ENCODE measurements at places on chromosomes 13 and 19.

GRCh38 chr19:12090807-12091206 is 26.3 kb downstream of the ZNF844 start:
- peak; percentile 34 for DNase-seq

DNA sequence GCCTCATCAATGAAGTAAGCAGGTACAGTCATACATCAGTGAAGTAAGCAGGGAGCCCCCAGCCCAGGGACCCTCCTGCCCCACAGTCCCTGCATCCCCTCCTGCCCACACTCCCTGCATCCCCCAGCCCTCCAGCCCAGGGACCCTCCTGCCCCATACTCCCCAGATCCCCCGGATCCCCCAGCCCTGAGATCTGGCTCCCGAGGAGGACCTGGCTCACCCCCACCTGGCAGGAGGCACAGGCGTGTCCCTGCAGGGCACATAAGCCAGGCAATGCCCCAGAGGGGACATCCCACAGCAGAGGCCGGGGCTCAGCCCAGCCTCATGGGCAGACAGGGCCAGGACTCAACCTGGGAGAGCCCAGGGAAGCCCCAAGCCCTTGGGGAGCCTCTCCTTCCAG is 53.6 kb upstream of the TPM4 start:
- DNase-seq: no peak

DNA sequence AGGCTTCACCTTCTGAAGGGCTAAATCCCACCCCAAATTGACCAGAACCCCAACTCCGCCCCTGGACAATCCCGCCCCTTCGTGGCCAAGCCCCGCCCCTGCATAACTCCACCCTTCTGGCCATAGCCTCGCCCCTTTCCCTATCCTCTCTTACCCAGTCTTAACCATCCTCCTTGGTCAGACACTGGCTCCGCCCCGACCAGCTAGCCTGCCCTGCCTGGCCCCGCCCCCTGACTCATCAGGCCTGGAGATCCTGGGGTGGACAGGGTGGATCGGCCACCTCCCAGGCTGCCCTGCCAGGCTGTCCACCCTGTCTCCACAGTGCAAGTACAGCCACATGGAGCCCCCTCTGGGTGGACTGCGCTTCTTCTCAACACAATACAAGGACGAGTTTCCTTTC is 8.0 kb upstream of the ZNF358 start:
- DNase-seq: no peak

- no peak for DNase-seq
These were observed 27.5 kb upstream of the UBE2L5 start for GRCh38 chr13:30394751-30395191.

- no peak for DNase-seq
These were observed 27.3 kb upstream of the MUC16 start for GRCh38 chr19:9037400-9038062.

DNA sequence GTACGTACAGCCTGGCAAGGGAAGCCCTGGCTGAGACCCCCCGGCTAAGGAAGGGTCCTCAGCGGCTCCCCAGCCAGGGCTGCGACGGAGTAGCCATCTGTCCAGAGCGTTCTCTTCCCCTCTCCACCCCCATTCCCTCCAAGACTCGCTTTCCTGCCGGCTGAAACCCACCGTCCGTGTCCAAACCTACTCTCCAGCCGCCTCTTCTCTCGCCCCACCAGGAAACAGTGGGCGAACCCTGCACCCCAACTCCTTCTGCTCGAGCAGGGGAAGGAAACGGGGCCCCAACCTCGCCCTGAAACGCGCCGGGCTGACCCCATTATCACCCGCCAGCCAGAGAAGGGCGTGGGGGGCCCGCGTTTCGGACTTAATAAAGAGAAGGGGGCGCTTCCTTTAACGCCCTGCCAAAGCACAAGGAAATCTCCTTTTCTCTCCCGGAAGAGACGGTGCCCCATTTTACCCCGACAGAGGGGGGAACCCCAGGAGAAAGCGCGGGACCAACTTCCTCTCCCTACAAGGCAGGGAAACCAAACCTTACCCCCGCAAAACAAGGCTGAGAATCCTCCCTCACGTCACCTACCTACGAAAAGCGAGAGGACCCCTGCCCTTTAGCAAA is 2.5 kb downstream of the ZC3H4 start:
- DNase-seq: peak; percentile 32

DNA sequence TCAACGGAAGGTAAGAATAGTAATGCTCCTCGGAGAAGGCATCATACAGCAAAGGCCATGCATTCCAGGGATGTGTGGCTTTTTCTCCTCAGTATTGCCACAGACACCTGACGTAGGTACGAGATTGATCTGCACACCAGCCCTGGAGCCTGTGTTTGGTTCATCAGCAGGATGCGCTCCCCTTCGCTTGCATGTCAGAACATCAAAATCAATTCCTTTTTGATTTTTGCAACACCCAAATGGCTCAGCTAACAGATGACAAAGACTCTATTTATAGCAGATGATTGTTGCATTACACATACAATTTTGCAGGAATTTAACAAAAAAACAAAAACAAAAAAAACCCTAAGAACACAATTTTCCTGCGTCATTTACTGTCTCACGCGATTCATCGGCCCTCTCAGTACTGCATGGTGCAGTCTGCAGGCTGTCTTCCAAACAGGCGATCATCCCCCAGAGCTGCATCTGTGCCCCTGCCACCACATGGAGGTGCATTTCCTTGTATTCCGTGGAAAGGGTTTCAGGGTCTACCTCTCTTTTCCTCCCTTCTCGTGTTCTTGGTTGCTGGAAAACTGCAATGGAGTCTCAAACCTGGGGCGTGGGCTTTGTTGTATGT is 207.3 kb downstream of the TEX29 start:
- DNase-seq: no peak

DNA sequence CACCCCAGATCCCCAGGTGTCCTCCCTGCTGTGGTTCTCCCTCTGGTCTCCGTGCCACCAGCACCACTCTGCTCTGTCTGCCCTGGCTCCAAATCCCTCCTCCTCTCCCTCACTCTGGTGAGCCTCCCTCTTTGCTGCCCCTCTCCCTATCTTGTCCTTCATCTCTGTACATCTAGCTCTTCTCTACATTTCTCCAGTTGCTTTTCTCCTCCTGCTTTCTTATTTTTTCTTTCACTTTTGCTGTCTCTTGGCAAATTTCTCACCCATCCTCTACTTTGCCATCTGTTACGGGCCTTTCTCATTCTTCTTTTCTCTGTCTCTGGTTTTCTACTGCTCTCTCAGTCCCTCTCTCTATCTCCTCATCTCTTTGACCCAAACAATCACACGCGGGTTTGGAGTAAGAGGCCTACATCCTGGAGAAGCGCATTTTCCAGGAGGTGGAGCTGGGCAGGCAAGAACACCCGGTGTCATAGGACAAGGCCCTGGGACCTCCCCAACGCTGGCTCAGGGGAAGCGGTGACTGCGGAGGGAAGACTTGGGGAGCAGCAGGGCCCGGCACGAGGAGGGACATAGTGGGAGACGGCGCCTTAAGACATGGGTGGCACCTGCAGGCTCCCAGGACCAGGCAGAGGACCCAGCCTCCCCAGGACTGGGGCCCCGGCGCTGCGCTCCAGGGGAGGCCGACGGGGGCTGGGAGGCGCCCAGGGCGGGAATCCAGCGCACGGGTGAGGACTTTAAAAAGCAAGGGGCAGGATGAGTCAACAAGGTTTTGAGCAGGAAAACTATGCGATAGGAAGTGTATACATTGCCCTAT is 9.9 kb downstream of the ZNF611 start:
- DNase-seq: no peak

DNA sequence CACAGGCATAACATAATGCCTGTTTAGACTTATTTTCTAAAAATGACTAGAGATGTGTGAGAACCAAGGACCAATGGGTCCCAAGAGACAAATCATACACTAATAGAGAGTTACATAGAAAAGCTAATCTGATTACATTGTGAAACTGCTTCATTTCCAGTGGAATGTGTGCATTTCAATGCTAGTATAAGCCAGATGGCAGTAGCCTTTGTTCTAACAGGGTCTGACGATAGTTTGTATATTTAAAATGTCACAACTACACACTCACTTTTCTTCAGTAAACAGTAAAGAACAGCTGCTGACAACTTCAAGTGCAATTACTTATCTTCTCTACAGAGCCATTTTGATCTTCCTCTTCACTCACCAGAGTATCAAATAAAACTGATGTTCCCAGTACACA is 4.3 kb upstream of the SLITRK5 start:
- no peak for DNase-seq

DNA sequence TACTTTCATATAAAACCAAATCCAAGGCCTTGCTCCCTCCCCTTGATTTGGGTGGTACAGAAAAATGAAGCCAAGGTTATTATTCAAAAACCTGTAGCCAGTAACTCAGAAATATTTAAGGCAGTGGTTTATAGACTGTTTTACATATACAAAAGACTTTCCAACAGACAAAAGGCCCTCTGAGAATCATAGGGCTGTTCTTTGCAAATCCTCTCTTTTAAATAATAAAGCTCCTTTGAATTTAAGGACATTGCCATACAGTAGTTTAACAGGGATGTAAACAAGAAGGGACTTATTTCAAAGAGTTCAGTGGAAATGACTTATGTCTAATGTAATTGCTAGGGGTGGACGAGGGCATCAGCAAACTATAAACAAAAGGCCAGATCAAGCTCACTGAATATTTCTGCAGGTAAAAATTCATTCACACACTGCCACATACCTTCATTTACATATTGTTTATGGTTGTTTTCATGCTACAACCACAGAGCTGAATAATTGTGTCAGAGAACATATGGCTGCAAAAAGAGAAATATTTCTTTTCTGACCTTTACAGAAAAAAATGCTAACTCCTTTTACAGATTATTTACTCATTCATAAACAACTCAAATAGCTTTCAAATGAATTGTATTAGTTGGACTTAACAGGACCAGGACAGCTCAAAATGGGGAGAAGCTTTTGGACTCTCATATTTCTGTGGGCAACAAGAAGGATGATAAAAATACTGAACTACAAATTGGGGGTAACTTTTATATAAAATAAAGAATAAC is 665.6 kb downstream of the SLITRK1 start:
- DNase-seq: no peak
